Prostate gland (tissue), 2 donors: ENCODE measurements at places on chromosomes 11 and 22.
A peak's percentile ranks its signal among the peaks of the same experiment; 100 is the strongest.

GRCh38 chr11:46570790-46571398 is 22.9 kb downstream of the AMBRA1 start:
- no peak for DNase-seq

- no peak for DNase-seq
These were observed 15.5 kb downstream of the SLC37A2 start for GRCh38 chr11:125078516-125079140.

GRCh38 chr22:20240447-20240764 is 27.7 kb downstream of the RTN4R start:
- DNase-seq, result no peak

GRCh38 chr11:77190331-77191075 is 62.5 kb downstream of the MYO7A start:
- no peak for DNase-seq

GRCh38 chr11:70833011-70833410 is 419.4 kb downstream of the SHANK2 start:
- DNase-seq, result no peak

GRCh38 chr11:94791216-94791889 is 23.2 kb downstream of the AMOTL1 start:
- DNase-seq, result no peak

GRCh38 chr11:66080055-66080817 is 10.2 kb downstream of the PACS1 start:
- peak; percentile 67 for DNase-seq

GRCh38 chr11:8779732-8780131 is 97.1 kb downstream of the RPL27A start:
- no peak for DNase-seq

GRCh38 chr11:81165164-81165563 is 1568.5 kb downstream of the FAM181B start:
- no peak for DNase-seq

- no peak for DNase-seq
These were observed 30.4 kb downstream of the KCNJ4 start for GRCh38 chr22:38424525-38425080.

DNA sequence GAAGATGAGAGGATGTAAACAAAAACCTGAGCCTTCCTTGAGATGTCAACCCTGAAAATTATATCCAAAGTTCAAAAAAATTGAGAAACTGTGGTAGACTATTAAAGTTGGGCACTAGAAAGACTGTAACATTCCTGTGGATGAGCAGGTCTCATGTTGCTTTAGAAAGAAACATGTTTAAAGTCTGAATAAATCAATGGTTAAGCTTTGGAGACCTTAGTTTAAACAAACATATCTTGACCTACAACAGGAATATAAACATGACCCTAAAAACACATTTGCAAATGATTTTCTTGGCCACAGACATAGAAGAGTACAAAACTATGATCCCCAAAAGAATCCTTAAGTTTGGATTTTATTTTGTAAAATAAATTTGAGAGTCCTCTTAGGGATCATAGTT is 38.1 kb upstream of the PCF11 start:
- DNase-seq, result no peak

- no peak for DNase-seq
These were observed 41.1 kb downstream of the RPL27A start for GRCh38 chr11:8723711-8724110.

- DNase-seq, result no peak
These were observed 25.5 kb upstream of the GGTLC2 start for GRCh38 chr22:22618923-22619322.

- DNase-seq, result no peak
These were observed 75.4 kb upstream of the ADSL start for GRCh38 chr22:40270748-40271373.

- DNase-seq, result no peak
These were observed 9.3 kb upstream of the POU2AF1 start for GRCh38 chr11:111388420-111388819.

- DNase-seq, result no peak
These were observed 737 bp downstream of the RBM4 start for GRCh38 chr11:66639066-66639813.

DNA sequence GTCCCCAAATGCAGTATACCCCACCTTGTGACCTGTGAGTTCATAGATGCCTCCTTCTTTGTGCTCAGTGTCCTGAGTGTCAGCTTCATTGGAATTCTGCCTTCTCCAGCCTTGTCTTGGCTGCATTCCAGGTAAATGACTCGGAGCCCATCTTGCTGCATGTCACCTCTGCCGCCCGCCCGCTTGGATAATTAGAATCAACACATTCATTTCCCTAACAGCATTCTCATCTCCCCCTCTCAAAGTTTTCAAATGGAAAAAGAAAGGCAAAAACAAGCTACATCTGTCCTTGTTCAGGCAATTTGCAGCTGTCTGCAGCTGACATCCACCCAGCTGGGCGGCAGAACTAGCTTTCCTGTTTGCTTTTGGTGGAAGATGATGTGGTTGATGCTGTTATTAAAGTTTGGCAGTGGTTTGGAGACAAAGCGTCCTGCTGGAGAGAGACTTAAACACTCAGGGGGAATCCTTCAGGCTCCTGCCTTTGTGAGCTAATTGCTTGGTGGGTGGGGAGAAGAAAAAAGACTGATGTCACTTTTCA is 198.8 kb upstream of the SEZ6L start:
- DNase-seq, result no peak

DNA sequence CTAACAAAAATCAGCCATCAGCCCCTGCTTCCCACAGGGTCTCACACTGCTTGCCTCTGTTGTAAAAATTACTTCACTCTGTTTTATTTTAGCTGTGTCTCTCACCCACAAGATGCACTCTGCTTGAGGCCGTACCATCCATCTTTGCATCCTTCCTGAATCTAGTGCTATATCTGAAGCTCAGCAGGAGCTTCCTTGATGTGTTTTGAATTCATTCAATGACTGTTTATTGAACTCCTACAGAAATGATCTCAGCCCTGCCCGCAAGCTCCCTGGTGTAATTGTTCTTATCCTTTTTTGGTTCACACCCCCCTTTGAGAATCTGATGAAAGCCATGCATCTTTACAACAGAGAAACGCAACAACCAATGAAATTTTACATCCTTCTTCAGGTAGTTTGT is 310.2 kb upstream of the ZC3H12C start:
- DNase-seq, result no peak

GRCh38 chr11:128302425-128303186 is 284.8 kb downstream of the ETS1 start:
- DNase-seq, result no peak

- no peak for DNase-seq
These were observed 10.4 kb upstream of the SYT8 start for GRCh38 chr11:1824221-1825038.

GRCh38 chr22:27443306-27443705 is 358.2 kb downstream of the MN1 start:
- no peak for DNase-seq

GRCh38 chr22:44396727-44397722 is 84.3 kb upstream of the SHISAL1 start:
- no peak for DNase-seq

DNA sequence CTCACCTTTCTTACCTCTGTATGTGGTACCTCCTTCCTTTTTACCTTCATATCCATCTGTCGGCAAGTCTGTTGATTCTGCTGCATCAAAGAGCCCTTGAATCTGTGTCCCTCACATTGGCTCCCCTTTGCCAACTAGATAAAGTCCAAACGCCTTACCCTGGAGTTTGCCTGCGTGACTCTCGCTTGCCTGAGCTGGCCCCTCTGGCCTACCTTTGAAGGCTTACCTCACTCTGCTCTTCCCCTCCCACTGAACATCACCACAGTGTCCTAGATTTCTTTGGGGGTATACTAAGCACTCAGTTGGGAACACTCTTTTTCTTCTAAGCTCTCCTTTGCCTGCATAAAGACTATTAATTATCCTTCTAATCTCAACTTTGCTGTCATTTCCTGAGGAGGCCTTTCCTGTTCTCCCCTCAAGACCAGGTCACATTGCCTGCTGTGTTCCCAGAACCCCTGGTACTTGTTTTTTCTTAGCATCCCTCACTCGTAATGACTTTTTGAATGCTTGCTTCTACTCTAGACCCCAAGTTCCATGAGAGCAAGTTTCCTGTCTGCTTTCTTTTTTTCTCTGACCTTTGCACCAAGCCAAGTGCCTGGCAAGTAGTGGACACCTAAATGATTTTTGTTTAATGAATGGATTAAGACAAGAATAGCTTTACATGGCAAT is 67.8 kb upstream of the ADORA2A start:
- no peak for DNase-seq

DNA sequence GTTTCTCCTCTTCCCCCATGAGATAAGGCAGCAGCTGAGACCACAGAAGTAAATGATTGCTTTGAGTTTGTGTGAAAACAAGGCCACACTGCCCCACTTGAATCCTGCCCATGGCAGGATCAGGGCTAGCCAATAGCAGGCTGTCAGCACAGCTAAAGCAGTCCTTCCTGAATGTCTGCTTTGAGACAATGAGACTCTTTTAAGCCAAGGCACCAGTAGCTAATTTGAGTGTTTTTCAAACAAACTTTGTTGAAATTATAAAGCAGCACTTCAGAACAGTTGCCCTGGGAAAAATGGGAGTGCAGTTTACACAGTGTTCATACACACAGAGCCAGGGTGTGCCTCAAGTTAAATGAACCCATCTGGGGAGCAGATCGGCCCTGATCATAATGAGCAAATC is 103.5 kb upstream of the OR5AK2 start:
- peak; percentile 41 for DNase-seq

- no peak for DNase-seq
These were observed 102.5 kb downstream of the KCNA4 start for GRCh38 chr11:29914203-29914930.

DNA sequence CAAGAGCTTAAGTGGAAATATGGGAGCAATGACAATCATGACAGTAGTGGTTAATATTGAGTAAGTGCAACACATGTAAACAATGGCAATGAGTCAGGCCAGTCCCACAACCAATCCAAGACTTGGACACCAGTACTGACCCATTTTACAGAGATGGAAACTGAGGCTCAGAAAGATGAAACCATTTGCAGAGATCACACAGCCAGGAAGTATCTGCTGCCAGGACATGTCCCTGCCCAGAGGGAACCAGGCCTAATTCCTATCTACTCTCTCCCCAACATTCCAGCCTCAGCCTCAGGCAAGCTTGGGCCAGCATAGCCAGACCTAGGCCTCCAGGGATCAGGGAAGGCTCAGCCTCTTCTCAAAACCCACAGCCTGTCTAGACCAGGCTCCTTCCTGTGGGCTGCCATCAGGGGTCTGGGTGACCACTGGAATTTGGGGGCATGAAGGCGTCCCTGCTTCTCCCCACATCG is 395.1 kb downstream of the MN1 start:
- DNase-seq, result no peak

GRCh38 chr11:129268371-129268770 is 76.2 kb upstream of the ARHGAP32 start:
- no peak for DNase-seq

GRCh38 chr11:114416441-114416961 is 16.0 kb downstream of the RBM7 start:
- DNase-seq, result no peak

DNA sequence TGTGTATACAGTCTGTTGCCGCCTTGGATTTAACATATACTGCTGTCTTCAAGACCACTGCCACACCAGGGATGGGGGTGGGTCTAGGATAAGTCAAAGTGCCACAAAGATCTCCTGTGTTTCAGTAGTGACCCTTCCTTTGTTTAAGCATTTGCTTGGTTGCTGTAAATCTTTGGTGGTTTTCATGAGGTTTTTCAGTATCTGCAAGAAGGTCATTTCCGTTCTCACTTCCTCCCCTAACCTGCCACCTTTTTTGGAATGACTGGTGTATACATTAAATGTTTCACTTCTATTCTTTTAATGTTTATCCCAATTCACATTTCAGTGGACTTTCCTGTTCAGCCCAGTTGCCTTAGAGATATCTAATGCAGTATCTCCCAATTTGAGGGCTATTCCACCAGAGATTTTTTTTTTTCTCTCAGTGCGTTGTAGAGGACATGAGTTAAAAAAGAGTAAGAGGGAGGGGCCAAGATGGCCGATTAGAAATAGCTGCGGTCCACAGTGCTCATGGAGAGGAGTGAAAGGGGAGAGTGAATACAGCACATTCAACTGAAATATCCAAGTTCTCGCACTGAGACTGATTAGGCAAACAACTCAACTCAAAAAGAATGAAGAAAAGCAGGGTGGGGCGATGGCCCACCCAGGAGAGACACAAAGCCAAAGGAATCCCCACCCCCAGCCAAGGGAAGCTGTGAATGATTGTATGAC is 43.2 kb downstream of the USP47 start:
- DNase-seq, result no peak

DNA sequence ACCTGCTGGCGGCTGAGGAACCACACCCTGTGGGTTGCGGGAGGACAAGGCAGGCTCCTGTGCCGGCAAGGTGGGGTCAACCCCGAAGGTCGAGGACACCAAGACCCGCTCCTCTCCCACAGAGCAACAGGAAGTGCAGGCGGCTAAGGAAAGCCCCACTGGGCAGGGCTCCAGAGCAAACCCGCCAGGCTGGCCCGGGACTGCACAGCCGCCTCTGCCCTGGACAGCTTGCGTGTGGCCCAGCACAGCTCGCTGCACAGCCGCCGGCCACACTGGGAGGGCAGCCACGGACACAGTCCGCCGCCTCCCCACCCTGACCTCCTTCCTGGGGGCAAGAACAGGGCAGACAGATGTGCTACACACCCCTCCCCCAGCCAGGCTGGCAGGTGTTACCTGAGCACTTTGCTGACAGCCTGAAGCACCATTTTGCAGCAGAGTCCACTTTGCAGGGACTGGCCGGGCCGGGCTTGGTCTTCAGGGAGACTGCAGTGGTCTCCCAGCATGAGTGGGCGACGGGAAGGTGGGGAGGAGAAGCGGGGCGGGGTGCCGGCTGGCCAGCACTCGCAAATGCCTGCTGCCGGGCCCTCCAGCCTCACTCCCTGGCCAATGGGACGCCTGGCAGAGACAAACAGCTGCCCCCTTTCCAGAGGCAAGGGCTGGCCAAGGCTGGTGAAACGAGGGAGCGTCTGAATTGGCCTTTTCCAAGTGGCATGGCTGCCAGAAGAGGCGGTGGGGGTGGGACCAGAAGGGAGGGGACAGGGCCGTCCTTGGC is at the start of gene MOB2:
Gene MOB2 (minus strand): TSS at position 726 of the 772 bp plus-strand sequence. CDS start 223 bp downstream, at position 503.
- DNase-seq, result no peak
